ENCODE measurements at places on chromosomes 2 and 18. TPM values are rescaled to one million over a fixed set of nuclear protein-coding genes. Genes with fewer than 3 reads are reported as not detected.
A peak's percentile ranks its signal among the peaks of the same experiment; 100 is the strongest.

- no peak for DNase-seq
- H3K4me3 ChIP-seq, result no peak overlapping the region
- H3K27ac ChIP-seq, result peak overlapping the region; percentile 47
- peaks cover 6% of the 10 kb centered on the region for H3K4me1 ChIP-seq
- no peaks in the 10 kb centered on the region for H3K27me3 ChIP-seq
These were observed 81.3 kb upstream of the TMEM178A start for GRCh38 chr2:39584283-39584965.

GRCh38 chr18:5600378-5601071 is 56.7 kb upstream of the EPB41L3 start:
- H3K27ac ChIP-seq, result peak overlapping the region; percentile 60
- H3K4me3 ChIP-seq, result peak overlapping the region; percentile 52
- no peaks in the 10 kb centered on the region for H3K36me3 ChIP-seq
- peaks cover 31% of the 10 kb centered on the region for H3K4me1 ChIP-seq
- no peaks in the 10 kb centered on the region for H3K27me3 ChIP-seq

DNA sequence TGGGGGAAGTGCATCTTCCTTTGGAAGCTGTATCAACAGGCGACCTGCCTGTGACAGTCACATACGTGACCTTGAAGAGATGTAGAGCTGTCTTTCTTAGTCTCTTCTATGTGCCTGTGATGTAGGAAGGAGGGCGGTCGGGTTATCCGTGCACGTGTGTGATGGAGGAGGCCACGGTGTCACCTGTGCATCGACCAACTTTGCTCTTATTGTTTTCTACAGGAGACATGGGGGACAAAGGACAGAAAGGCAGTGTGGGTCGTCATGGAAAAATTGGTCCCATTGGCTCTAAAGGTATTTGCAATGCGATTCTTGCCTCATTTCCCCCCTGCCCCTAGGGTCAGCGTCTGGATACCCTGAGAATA is 20.7 kb upstream of the ALLC start:
- DNase-seq, result no peak
- no peak overlapping the region for H3K27ac ChIP-seq

DNA sequence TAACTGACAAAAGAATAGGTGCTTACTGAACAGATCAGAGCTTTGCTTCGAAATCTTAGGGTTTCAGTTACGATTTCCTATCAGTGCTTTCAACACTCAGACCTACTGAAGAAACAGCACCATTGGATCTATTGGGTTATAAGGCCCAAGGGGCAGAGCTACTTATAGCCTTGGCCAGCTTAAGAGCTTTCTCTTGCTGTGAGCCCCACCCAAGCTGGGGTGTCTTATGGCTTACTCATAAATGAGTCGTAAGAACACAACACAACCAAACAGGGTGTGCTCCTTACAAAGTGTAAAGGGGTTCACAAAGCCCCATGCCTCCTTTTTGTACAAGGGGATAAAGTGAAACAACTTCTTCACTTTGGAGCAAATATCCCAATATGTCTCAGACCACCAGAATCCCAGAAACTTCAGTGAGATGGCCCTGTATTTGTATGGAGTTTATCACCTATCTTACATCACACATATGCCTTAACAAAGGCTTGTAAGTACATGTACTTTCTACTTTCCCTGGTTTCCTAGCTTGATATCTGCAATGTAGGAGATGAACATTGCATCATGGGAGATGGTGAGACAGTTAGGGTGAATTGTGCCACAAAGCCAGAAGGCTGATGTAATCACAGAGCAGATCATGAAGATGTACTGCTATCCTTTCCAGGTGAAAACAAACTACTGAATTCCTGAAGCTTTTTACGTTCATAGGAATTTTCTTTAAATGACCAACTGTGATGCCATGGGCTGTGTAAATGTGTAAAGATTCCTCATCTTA is 115.5 kb upstream of the GLI2 start:
- no peaks in the 10 kb centered on the region for H3K4me1 ChIP-seq
- no peaks in the 10 kb centered on the region for H3K36me3 ChIP-seq
- H3K4me3 ChIP-seq, result no peak overlapping the region
- DNase-seq, result no peak

GRCh38 chr2:73175663-73176204 is 26.6 kb upstream of the NOTO start:
- peaks cover 86% of the 10 kb centered on the region for H3K27me3 ChIP-seq
- no peaks in the 10 kb centered on the region for H3K36me3 ChIP-seq
- no peak overlapping the region for H3K27ac ChIP-seq
- peak; percentile 65 for DNase-seq

- no peak overlapping the region for H3K27ac ChIP-seq
- no peak overlapping the region for H3K4me3 ChIP-seq
- H3K27me3 ChIP-seq, result no peaks in the 10 kb centered on the region
- DNase-seq, result no peak
- no peaks in the 10 kb centered on the region for H3K4me1 ChIP-seq
- no peaks in the 10 kb centered on the region for H3K36me3 ChIP-seq
These were observed 61.7 kb downstream of the MEX3C start for GRCh38 chr18:51135795-51136194.

DNA sequence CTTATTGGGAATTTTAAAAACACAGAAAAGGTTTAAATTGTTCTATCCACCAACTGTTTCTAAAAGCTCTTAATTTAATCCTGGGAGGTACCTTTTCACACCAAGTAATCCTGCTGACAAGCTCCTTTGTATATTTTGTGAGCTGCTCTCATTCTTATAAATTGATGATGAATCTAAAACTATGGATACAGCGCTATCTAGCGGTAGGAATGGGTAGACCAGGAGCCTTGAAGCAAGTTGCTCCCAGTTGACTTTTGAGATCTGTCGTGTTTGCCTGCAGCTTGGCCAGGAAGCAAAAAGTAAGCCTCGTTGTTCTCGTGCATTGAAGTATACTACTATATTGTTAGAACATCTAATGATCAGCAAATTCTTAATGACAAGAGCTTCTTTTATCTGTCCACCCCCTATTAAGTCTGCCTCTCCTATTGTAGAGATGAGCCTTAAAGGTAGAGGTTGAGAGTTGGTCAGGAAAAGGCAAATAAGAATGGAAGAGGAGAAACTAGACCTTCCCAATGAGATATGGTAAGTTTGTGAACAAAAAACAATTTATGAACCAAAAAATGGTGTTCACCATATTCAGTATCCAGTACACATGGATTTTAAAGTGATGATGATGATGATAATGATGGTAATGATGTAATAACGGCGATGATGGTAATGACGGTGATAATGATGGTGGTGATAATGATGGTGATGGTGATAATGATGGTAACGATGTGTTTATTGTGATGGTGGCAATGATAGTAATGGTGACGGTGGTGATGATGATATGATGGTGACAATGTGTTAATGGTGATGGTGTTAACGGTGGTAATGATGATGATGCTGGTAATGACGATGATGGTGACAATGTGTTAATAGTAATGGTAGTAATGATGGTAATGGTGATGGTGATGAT is 212.1 kb upstream of the NCKAP5 start:
- no peak overlapping the region for H3K27ac ChIP-seq
- no peaks in the 10 kb centered on the region for H3K4me1 ChIP-seq
- peaks cover 4% of the 10 kb centered on the region for H3K27me3 ChIP-seq

GRCh38 chr2:165443511-165443910 is 26.0 kb upstream of the CSRNP3 start:
- no peaks in the 10 kb centered on the region for H3K27me3 ChIP-seq
- H3K4me3 ChIP-seq, result no peak overlapping the region
- H3K27ac ChIP-seq, result no peak overlapping the region
- no peak for DNase-seq

DNA sequence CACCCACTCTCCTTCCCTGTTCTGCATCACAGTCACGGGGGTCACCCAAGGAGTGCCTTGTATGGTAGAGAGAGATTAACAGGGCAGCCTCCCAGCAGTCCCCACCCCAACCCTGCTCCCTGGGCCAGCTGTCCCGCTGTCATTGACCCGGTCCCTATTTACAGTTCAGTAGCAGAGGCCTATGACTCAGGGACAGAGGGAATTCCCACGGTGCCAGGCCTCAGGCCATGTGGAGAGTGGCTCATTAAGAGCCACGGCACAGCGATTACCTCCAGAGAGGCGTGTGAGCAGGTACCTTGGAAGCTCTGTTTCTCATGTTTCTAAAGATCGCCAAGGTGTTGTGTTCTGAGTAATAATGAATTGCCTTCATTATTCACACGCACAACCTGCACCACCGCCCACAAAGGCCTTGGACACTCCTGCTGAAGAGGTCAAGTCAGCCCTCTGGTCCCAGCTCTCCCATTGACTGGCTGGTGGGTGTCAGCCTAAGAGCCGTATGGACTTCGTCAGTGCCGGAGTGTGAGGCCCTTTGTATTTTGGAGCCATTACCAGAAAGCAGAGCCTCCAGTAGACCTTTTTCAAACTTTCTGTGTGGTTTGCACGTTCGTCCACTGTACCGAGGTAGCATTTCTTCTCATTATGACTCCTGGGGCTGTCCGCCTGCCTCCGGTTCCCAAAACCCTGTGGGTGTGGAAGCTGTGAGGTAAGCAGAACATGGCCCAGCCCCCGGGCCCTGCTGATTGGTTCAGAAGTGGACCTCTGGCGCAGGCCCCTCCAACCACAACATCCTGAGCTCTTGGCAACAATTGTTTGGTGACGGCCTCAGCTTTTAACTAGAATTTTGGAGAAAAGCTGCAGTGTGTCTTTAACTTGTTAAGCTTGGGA is 47.0 kb downstream of the SERTAD2 start:
- no peaks in the 10 kb centered on the region for H3K27me3 ChIP-seq
- H3K4me1 ChIP-seq, result peaks cover 56% of the 10 kb centered on the region
- DNase-seq, result no peak
- peak overlapping the region; percentile 83 for H3K27ac ChIP-seq

DNA sequence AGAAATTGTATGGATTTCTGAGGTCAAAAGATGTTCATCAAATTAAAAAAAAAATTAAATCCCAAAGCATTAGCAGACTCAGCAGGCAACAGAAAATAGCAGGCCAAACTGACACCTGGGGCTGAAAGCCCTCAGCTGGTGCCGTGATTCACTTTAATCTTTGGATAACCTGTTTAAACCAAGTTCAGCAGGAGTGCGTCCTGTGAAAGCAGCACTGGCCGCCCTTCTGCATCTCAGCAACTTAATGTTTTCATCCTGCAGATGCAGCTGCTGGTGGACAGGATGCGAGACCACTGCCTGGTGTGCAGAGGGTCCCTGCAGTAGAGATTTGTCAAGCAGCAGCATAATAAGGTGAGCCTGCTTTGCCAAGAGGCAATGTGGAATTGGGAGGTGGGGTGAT is 41.2 kb downstream of the CCDC68 start:
- no peak overlapping the region for H3K27ac ChIP-seq
- no peak overlapping the region for H3K4me3 ChIP-seq
- DNase-seq, result no peak

DNA sequence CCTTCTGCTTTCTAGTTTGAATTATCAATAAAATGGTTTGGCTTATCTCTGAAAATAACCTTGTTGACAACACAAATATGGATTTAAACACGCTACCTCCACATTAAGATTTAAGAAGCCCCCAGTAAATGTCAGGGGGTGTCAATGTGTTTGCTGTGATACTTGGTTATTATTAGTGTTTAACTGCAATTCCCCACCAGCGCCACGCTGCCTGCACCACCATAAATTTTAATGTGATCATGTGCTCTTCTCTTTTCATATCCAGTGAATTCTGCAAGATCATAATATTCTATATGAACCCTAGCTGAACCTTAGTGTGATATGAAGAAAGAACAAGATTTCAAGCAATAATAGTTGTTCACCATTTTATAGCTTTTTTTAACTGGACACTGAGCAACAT is 330.7 kb downstream of the AGPS start:
- H3K4me3 ChIP-seq, result peak overlapping the region; percentile 10
- no peak for DNase-seq
- H3K36me3 ChIP-seq, result peaks cover 2% of the 10 kb centered on the region

GRCh38 chr2:238816291-238816690 is 31.6 kb upstream of the TWIST2 start:
- peaks cover 68% of the 10 kb centered on the region for H3K27me3 ChIP-seq
- H3K4me1 ChIP-seq, result no peaks in the 10 kb centered on the region
- H3K36me3 ChIP-seq, result no peaks in the 10 kb centered on the region
- no peak overlapping the region for H3K27ac ChIP-seq
- no peak for DNase-seq
- H3K4me3 ChIP-seq, result no peak overlapping the region

- no peak overlapping the region for H3K4me3 ChIP-seq
- H3K27ac ChIP-seq, result no peak overlapping the region
- peaks cover 7% of the 10 kb centered on the region for H3K4me1 ChIP-seq
- no peak for DNase-seq
These were observed 21.2 kb downstream of the ADRA2B start for GRCh38 chr2:96095116-96095636.

GRCh38 chr2:55843096-55843993 is 80.2 kb downstream of the EFEMP1 start:
- no peak overlapping the region for H3K27ac ChIP-seq
- H3K36me3 ChIP-seq, result peaks cover 1% of the 10 kb centered on the region
- no peak for DNase-seq
- peaks cover 14% of the 10 kb centered on the region for H3K4me1 ChIP-seq

GRCh38 chr2:100189387-100189786 is 47.0 kb upstream of the AFF3 start:
- H3K27ac ChIP-seq, result no peak overlapping the region
- H3K27me3 ChIP-seq, result peaks cover 16% of the 10 kb centered on the region
- DNase-seq, result no peak
- H3K4me1 ChIP-seq, result peaks cover 5% of the 10 kb centered on the region
- H3K4me3 ChIP-seq, result no peak overlapping the region
- H3K36me3 ChIP-seq, result no peaks in the 10 kb centered on the region

GRCh38 chr2:88036182-88036581 is 19.4 kb downstream of the KRCC1 start:
- H3K27ac ChIP-seq, result no peak overlapping the region
- H3K36me3 ChIP-seq, result peaks cover 21% of the 10 kb centered on the region
- no peak for DNase-seq
- H3K4me1 ChIP-seq, result peaks cover 6% of the 10 kb centered on the region

- H3K27ac ChIP-seq, result peak overlapping the region; percentile 83
- H3K36me3 ChIP-seq, result no peaks in the 10 kb centered on the region
- H3K4me1 ChIP-seq, result peaks cover 40% of the 10 kb centered on the region
These were observed 622 bp downstream of the RAB12 start for GRCh38 chr18:8609659-8610458.

GORASP2 gene
- total RNA-seq, result 91.1 TPM

DUSP19 gene
- total RNA-seq, result 3.5 TPM

TMEM37 gene
- total RNA-seq, result 13.6 TPM

ALPG gene
- total RNA-seq, result not detected

SP140L gene
- total RNA-seq, result 7.2 TPM

ASXL3 gene
- 36.7 TPM for total RNA-seq

SRD5A2 gene
- total RNA-seq, result not detected

CELF4 gene
- total RNA-seq, result 2.3 TPM

Data from mesothelial cell of epicardium (in vitro differentiated cells).